ENCODE measurements at places on chromosomes 13 and 19.
A peak's percentile ranks its signal among the peaks of the same experiment; 100 is the strongest.

GRCh38 chr13:71869274-71869673, 2.3 kb upstream of the DACH1 start:
- DNase-seq, result no peak

DNA sequence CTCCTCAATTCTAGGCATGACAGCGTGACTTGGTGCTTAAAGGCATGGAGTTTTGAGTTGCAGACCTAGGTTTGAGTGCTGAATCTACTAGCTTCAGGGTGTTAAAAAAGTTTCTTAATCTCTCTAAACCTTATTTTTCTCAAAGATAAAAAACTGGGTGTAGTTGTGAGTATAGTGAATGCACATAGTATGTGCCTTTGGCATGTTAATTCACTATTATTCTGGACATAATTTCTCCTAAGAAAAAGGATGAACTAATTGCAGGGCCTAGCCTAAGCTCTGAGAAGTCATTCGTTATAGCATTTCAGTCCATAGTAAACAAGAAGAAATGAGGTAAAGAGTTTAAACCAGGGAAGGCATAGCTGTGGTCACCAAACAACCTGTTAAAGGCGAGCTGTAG, 149.0 kb downstream of the LACC1 start:
- no peak for DNase-seq

DNA sequence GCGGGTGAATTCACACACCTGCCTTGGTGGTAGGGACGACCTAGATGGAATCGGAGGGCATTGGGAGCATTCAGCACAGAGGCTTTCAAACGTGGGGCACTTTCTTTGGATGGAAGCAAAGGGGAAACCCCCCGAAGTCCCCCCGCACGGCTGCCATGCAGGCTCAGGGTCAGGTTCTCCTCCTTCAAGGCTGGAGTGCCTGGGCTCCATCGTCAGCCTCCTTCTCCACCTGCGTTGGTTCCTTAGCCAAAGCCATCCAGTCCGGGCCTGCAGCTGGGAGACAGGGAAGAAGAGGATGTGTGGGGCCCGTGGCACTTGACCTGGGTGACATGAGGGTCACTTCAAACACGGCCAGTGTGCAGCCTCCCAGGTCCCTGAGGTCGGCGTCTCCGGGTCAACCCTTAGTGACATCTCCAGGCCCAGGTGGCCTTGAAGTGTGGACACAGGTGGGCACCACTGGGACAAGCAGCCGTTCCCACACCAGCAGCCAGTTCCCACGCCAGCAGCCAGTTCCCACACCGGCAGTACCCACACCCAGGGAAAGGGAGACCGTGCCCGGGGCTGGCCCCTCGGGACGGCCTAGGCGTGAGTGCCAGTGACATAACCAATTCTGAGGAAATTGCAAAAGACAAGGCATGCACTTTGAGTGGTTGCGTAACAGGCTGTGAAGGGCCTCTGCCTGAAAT, 116.0 kb downstream of the SOX1 start:
- no peak for DNase-seq

DNA sequence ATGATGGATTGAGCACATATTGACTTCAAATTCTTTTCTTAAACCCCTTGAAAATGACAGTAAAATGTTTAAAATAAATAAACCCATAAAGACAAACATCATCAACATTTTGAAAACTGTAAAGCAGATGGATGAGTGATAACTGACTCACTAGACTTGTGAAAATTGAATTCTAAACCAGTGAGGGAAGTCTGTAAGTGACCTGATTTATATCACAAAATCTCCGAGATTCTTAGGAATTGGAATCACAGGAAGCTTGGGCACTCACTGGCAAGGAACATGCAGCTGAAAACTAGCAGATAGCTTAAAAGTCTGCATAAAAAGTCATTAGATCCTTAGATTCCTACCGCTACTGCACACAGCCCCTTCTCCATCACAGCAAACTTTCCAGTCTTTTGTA, 51.3 kb upstream of the TSC22D1 start:
- no peak for DNase-seq

DNA sequence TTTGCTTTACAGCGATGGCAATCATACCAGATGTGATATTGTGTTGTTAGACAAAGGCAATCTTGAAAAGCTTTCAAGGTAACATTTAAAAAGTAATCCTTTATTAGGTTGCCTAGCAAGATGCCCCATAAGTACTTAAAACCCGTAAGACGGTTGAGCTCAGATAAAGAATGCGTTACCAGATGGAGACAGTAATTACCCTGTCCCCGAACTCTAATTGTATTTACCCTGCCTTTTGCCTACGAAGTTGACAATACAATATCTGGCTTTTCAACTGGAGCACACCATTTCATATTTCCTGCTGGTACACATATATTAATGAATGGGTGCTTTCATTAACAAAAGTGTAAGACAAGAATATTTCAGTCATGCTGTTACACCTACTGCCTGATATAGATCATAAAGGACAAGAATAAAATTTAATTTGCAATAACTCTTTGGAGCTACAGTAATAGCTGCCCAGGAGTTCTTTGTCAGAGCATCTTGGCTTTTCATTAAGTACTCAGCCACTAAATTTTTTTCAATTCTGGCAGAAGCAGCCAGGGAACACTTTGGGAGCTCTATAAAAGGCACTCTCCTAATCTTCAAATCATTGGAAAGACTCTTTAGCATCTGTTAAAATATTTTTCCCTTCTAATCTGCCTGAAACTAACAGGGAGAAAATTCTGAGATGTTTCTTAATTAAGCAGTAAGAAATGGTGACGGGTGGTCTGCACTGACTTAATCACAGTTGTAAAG, 63.8 kb downstream of the DCT start:
- peak; percentile 48 for DNase-seq

DNA sequence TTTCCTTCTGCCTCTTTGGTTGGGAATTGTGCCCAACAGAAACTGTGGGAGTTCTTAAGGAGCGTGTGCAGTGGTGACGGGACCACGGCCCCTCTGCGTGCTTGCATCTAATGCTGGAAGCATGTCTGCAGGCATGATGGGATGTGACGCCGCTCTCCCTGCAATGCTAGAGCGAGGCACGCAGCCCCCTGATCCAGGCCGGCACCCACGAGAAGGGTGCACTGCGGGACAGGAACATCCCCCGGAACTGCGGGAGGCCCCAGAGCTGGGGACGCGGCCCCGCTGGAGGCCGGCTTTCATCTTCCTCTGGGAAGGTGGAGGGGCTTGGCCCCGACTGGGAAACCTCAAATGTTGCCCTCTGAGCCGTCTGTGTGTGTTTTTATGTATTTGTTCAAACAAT, 32.7 kb downstream of the TMEM255B start:
- no peak for DNase-seq

DNA sequence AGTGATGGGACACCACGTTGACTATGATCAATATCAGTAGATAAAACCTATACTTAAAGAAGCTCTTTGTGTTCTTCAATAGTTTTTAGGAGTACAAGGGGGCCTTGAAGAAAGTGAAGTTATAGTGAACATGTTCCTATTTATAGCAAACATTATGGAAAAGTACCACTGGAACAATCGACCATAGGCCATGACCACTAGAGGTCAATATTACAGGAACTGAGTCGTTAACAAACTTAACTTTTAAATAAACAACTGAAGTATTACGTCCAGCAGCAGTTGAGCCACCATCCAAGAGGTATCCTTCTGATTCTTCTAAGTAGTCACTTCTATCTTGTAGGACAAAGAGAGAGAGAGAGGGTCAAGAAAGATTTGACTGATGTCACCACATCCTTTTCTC, 391.0 kb upstream of the SLITRK5 start:
- DNase-seq, result no peak

GRCh38 chr19:46731007-46731501, 14.1 kb upstream of the PRKD2 start:
- DNase-seq, result no peak

DNA sequence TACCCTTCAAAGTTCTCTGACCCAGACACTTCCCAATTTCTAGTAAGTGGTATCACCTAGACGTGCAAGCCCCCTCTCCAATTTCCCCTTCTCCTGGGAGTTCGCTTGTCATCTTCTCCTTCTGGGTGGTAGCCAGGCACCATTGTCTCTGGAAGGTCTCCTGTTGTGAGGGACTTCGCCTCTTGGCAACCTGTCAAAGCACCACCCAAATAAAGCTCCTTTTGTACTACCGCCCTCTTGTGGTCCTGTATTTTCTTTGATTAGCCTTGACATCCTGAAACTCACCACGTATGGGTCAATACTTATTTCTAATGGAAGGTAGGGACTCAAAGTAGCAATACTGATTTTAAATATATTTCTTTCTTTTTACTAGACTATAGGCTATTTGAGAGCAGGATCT, 8.2 kb downstream of the GPC5 start:
- DNase-seq, result no peak

DNA sequence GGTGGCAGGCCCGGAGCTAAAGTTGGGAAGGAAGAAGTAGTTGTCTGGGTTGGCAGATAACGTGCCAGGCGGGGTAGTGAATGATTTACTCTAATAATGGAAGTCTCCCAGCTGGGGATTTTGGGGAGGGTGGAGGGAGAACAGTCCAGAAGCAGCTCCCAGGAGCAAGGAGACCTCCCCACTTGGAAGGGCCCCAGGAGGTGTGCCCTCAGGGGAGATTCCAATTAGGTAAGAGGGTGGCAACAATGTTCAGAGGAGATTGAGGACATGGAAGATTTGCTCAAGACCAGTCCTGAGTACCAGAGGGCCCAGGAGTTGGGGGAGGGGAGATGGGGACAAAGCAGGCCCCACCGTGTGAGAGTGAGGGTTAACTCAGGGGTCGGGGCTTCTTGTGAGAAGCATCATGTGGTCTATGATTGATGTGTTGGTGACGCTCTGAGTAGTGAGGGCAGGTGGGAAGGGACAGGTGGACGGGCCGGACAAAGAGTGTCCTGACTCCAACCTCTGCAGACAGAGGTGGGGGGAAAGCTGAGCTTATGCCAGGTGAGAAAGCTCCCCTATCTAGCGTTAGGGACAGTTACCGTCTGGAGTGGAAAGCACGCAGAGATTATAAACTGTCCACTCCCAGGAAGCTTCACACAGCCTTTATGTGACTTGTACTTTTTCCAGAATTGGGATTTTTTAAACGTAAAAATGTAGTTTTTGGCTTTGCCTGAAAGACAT, 3.5 kb downstream of the SPINT2 start:
- no peak for DNase-seq

DNA sequence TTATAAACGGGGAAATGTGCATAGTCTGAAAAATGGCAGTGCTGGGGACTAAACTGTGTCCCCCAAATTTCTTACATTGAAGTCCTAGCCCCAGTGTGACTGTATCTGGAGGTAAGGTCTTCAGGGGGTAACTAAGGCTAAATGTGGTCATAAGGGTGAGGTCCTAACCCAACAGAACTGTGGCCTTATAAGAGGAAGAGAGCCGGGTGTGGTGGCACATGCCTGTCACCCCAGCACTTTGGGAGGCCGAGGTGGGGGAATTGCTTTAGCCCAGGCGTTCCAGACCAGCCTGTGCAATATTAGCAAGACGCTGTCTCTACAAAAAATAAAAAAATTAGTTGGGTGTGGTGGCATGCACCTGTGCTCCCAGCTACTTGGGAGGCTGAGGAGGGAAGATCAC, 17.8 kb downstream of the PROZ start:
- DNase-seq, result no peak

GRCh38 chr13:100128373-100128772, 39.5 kb downstream of the PCCA start:
- no peak for DNase-seq

- no peak for DNase-seq
Measured at GRCh38 chr19:48975947-48976847, 11.1 kb downstream of the FTL start.

- DNase-seq, result peak; percentile 19
Measured at GRCh38 chr19:36136964-36137686, 2.7 kb upstream of the CAPNS1 start.

DNA sequence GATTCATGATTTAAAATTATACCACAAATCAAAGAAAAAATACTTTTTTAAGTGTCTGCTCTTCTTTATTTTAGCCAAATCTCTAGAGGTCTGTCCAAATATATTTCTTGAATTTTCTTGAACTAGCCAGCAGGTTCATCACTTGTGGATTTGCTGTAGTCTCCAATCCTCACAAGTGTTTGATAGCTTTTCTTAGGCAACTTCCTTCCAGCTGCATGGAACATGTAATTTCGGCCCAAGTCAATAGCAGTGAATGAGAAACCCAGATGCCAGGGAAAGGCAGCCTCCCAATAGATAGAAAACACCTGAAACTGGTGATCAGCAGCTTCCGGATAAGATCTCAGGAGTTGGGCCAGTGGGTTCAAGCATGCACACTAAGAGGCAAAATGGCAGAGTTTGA, 15.6 kb upstream of the RNASEH2B start:
- no peak for DNase-seq

GRCh38 chr19:10195199-10195519, 406 bp upstream of the DNMT1 start:
- no peak for DNase-seq

GRCh38 chr13:114119196-114119595, 13.2 kb downstream of the RASA3 start:
- DNase-seq, result no peak
